Cortex of kidney (tissue), 1 donor: ENCODE measurements at places on chromosomes 1 and 21.

DNA sequence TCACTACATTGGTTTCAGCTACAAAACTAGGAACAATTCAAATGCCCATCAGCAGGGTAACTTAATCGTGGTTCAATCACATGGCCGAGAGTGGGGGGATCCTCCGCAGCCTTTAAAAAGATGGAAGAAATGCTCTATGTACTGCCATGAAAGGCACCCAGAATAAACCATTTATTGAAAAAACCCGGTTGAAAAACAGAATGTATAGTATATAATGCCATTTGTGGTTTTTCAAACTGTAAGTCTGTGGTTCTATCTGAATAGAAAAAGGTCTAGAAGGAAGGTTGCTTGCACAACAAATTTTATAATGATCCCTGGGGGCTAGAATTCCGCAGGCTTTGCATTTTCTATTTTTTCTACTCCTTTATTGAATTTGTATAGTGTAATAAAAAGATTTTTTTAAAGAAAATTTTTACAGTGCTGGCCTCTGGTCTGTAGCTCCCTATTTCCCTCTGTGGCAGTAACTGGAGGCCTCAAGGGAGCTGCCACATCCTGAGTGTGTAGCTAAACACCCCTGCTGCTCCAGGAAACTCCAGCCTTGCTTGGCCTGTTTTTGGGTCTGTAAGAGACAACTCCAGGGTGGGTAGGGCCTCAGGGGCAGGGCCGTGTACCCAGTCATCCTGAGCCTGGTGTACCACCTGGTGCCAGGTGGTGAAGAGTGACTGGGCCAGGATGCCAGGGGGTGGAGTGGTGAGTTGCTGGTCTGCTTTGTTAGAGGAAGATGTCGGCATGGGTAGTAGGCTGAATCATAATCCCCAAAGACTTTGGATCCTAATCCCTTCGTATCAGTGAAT, 51.5 kb upstream of the EPS8L3 start:
- no peak for DNase-seq

DNA sequence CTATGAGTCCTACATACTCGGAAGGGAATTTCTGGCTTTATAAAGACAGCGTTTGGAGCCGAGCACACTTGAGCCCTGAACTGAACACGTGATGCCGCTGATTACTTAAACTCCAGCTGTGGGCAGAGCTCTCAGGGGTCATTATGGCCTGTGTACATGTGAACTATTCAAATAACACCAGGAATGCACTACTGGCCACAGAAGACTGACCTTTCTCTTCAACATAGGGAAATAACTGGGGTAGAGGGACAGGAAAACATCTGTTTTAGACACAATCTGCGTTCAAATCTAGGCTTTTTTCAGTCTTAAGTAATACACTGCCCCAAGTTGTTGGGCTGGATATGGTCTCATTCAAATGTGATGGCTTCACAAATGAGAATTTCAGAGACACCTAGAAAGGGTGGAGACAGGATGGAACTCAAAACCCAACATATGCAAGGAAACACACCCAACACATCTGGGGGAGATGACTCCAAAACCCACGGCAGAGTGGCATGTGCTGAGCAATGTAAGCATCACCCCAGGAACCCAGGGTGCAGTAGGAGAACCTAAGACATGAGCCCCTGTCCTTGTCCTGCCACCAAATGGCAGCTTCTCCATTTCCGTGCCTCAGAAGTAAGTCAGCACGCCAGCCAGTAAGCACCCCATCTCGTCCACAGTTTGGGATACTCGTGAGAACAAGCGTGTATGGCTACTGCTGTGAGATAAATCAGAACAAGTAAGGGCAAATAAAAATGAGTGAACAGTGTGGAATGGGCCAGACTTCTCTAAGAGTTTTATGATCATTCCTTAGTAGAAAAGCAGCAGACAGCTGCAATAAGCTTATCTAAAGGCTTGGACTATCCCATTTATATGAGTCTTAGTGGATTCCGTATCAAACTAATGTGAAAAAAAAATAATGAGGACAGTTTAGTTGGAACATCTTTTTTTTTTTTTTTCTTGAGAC, 24.9 kb downstream of the NID1 start:
- no peak for DNase-seq

DNA sequence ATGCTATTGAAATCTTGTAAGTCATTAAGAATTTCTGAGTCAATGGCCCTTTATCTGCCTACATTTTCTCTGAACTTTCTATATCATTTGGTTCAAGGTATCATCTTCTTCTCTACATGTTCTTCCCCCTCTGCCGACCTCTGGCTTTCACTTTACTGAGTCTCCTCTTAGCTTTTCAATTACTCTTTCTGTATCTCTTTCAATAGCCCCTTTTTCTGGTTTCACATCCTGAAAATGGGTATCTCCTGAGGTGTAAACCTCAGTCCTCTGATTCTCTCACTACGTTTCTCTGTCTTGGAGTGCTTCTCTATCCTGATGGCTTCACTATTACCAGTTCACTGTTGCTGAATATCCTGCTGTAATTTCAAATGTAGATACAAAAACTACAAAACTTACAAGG, 98.9 kb downstream of the LYST start:
- no peak for DNase-seq

GRCh38 chr21:26850116-26850643, 5.0 kb upstream of the ADAMTS1 start:
- no peak for DNase-seq

DNA sequence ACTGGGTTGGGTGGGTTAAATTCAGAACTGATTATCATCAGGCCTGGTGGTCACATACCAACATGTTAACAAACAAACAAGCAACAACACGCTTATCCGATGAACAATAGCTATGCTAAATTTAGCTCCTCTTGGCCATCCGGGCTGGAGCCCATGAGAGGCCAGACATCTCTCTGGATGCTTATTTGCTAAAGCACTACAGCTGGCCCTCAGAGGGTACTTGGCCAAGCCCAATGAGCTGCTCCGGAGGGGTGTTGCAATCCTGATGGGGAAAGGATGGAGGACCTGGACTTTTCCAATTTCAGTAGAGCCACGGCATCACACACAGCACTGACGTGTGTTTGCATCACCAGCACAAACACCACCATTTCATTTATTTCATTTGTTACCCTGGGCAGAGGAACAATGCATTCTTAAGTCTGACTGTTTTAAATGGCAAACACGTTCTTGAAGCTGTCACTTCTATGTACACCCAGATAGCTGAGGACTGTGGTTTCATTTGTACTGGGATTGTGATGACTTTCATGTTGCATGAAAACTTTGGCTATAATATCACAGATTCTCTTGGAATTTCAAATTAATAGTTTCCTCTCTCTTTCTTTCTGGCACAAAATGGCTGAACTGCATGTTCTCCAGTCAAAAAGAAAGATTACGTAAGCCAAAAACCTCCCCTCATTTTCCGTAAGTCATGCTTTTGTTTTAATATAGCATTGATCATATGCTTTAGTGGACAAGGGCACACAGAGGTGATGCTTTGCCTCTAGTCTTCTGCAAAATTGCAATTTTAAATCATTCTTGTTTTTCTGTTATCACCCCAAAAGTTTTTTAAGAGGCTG, 359.8 kb upstream of the KAZN start:
- DNase-seq: no peak

DNA sequence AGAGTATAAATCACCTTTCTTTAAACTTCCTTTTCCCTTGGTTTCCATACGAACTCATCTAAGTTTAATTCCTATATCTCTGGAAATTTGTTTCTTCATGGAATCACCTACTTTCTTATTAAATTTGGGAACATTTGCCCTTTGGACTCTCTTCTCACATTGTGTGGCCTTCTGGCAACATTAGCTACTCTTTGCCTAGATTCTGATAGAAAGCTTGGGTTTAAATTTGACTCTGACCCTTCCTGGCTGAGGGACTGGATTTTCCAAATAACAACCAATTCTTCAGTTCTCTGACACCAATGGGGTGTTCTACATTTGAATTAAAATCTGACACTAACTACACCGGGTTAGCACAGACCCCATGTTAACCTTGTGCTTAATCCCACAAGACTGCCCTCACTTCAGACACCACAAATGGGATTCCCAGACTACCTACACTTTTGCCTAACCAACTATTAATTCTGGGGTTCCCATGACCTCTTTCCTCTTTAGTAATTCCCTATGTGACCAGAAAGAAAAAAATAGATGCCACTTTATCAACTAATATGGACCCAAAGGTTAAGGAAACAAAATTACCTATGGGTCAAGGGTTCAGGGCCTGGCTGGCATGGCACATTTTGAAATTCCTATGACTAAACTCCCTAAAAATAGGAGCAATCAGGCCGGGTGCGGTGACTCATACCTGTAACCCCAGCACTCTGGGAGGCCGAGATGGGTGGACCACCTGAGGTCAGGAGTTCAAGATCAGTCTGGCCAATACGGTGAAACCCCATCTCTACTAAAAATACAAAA, 9.7 kb upstream of the THEM4 start:
- DNase-seq: no peak

- DNase-seq: no peak
These were observed 11.2 kb downstream of the F11R start for GRCh38 chr1:161009602-161010211.

DNA sequence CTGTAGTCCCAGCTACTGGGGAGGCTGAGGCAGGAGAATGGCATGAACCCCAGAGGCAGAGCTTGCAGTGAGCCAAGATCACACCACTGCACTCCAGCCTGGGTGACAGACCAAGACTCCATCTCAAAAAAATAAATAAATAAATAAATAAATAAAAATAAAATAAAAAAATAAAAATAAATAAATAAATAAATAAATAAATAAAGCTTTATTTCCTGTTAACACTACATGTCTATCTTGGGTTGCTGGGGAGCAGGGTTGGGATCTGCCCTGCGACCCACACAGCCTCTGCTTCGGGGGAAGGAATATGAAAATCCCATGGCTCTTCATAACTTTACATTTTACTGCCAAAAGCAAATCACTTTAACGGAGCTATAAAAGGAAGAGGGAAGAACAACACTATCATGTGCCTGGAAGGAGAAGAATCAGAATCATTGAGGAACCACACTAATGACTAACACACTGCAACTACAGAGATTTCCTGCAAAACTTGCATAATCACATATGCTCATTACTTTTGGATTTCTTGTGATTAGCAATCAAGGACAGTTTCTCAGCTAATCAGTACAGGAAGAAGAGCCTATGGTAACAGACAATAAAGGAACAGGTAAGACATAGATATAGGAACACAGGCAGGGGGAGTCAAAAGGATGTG, 72.8 kb upstream of the CD55 start:
- no peak for DNase-seq

GRCh38 chr1:98321191-98321590, 340.3 kb upstream of the SNX7 start:
- no peak for DNase-seq
